ENCODE measurements at places on chromosomes 4 and X.

GRCh38 chr4:108172753-108173598 lies 4.2 kb upstream of the LEF1 start:
- no peaks in the 10 kb centered on the region for H3K4me1 ChIP-seq
- H3K36me3 ChIP-seq, result no peaks in the 10 kb centered on the region
- H3K4me3 ChIP-seq, result peak overlapping the region; percentile 56
- peak; percentile 48 for DNase-seq
- no peaks in the 10 kb centered on the region for H3K27me3 ChIP-seq
- no peak overlapping the region for H3K27ac ChIP-seq

DNA sequence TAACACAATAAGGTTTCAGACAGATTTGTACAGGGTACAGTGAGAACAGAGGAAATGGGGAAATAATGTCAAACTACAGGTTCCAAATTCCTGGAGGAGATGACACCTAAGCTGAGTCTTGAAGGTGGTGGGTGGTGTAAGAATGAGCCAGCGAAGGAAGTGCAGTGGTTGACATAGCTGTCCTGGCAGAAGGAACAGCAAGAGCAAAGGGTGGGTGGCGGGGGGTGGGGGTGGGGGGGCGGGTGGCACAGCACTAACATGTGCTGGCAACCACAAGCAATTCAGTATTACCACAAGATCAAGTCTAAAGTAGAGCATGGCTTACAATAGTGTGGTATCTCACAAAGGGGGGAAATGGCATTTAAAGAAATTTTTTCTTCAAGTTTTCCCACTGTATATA lies 13.1 kb upstream of the G3BP2 start:
- no peak overlapping the region for H3K4me3 ChIP-seq
- H3K27ac ChIP-seq, result no peak overlapping the region
- DNase-seq, result no peak
- no peaks in the 10 kb centered on the region for H3K36me3 ChIP-seq

GRCh38 chr4:133149932-133150471 lies 908 bp downstream of the PCDH10 start:
- no peaks in the 10 kb centered on the region for H3K36me3 ChIP-seq
- DNase-seq, result no peak
- H3K4me1 ChIP-seq, result no peaks in the 10 kb centered on the region
- H3K27ac ChIP-seq, result no peak overlapping the region

- H3K27me3 ChIP-seq, result no peaks in the 10 kb centered on the region
- no peak overlapping the region for H3K27ac ChIP-seq
- H3K4me1 ChIP-seq, result peaks cover 2% of the 10 kb centered on the region
- no peaks in the 10 kb centered on the region for H3K36me3 ChIP-seq
- H3K4me3 ChIP-seq, result no peak overlapping the region
Measured at GRCh38 chrX:139844884-139845283, 88.0 kb downstream of the ATP11C start.

DNA sequence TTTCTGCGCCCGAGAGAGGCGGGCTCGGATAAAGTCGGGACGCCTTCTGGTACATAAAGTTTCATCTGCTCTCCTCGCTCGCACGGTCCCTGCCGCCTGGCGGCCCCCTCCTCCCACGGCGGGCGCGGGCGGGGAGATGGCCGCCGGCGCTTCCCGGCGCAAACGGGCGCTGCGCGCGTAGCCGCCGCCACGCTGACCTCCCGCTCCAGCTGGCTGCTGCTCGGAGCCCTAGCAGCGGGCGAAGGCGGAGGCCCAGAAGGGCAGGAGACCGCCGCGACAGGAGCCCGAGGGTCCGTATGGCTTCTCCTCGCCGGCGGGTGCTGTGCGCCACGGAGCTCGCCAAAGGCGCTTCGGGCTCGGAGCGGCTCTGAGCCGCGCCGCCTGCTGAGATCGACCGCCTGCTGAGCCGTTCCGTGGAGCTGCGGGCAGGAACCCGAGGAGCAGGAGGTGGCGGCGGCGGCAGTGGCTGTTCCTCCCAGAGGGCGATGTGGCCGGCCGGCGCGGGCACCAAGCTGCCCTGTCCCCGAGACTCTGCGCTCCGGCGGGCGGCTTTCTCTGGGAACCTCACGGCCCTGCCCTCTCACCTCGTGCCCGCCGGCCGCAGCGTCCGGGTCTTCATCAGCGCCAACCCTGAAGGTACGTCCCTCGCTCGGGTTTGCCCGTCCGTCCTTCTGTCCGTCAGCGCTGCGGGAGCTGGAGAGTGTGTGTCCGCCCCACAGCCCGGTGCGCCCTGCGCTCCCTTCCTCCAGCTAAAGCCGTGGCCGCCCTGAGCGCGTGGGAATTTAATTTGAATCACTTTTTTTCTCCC lies at the start of gene NWD2:
TSS of gene NWD2 (plus strand) at position 161 of the 808 bp plus-strand sequence. CDS start at position 486, 325 bp downstream.
- no peak within 1 kb of the TSS for H3K27ac ChIP-seq
- no peaks in the 10 kb centered on the region for H3K4me1 ChIP-seq
- no peak within 1 kb of the TSS for H3K4me3 ChIP-seq
- no peaks in the 10 kb centered on the region for H3K36me3 ChIP-seq

GRCh38 chr4:39104255-39104654 lies 42.2 kb downstream of the KLHL5 start:
- peaks cover 5% of the 10 kb centered on the region for H3K36me3 ChIP-seq
- no peaks in the 10 kb centered on the region for H3K4me1 ChIP-seq
- no peak overlapping the region for H3K27ac ChIP-seq
- DNase-seq, result no peak

DNA sequence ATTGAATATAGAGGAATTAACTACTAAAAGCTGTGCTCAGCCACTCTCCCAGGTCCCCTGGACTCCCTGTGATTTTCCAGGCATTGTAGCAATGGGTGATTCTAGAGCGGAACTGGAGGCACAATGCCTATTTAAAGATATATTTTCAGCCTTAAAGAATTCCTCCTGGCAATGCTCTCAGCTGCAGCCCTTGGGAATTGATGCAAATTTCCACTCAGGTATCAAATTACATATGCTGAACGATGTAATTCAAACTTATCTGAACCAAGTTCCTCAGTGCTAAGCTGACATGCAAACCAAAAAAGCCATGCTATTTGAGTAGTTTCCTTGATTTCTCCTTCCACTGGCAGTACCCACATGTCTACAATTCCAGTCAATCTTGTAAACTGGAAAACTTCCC lies 86.3 kb upstream of the GABRA3 start:
- no peak overlapping the region for H3K4me3 ChIP-seq
- H3K27me3 ChIP-seq, result no peaks in the 10 kb centered on the region
- DNase-seq, result no peak
- no peak overlapping the region for H3K27ac ChIP-seq

DNA sequence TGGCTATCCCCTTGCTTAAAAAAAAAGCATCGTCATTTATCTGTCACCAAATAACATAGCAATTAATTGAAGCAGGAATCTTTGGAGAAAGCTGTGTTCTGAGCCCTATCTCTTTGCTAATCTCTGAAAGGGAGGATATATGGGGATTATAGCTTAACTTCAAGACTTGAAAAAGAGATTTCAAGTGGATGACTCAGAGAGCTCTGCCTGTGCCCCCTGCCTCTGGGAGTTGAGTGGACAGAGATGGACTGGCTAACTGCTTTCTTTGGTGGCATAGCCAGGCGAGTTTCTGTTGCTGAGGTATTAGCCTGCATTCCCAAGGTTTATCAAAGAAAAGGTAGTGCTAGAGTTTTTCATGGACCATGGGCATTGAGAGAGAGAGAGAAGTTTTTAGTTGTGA lies 91.6 kb downstream of the DDIT4L start:
- DNase-seq, result no peak
- H3K4me3 ChIP-seq, result no peak overlapping the region
- no peaks in the 10 kb centered on the region for H3K27me3 ChIP-seq
- no peak overlapping the region for H3K27ac ChIP-seq

- no peaks in the 10 kb centered on the region for H3K27me3 ChIP-seq
- no peak overlapping the region for H3K27ac ChIP-seq
- H3K36me3 ChIP-seq, result peaks cover 8% of the 10 kb centered on the region
- H3K4me1 ChIP-seq, result no peaks in the 10 kb centered on the region
- no peak for DNase-seq
Measured at GRCh38 chrX:53379747-53380146, 42.7 kb downstream of the SMC1A start.

DNA sequence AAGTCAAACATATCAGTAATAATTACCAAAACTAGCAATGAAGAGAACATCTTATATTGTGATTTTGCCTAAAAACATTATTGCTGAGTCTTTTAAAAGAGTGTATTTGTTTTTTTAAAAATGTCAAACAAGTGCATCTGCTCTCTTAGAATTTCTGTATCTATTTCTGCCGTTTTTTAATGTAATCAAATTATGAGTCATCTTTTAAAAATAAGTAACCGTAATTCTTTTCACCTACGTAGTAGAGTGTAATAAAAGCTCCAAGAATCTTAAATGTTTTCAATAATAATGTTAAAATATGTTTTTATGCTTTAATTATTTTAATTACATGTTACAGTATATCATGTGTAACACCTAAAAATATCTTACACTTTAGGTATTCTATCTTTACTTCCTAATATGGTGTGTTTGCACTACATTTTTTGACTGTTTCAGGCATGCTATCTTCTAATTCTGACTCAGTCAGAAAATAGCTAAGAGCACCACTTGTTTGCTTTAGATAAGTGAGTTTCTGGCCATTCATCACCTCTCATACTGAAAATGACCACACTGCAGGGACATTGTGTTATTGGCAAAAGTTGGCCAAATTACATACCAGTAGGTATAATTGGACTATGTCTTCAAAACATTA lies 368.5 kb downstream of the PCDH7 start:
- H3K27me3 ChIP-seq, result no peaks in the 10 kb centered on the region
- DNase-seq, result no peak
- no peak overlapping the region for H3K27ac ChIP-seq
- H3K4me1 ChIP-seq, result peaks cover 3% of the 10 kb centered on the region
- no peaks in the 10 kb centered on the region for H3K36me3 ChIP-seq

DNA sequence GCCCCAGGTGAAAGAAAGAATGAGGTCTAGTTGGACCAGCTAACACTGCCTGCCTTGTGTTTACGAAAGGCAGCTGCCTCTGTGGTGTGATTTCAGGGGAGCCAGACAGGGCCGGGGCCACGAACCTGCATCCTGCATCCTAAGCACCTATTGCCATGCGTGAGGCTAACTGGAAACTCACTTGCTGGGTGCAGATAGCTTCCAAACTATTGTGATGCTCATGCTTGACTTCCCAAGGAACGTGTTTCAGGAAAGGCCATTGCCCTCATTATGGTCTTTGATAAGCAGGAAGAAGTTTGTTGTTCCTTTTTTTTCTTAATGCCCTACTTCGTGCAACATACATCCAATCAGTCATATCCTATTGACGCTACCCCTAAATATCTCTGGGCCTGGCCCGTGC lies 2.3 kb upstream of the IRF2 start:
- no peak overlapping the region for H3K27ac ChIP-seq
- no peaks in the 10 kb centered on the region for H3K4me1 ChIP-seq
- no peaks in the 10 kb centered on the region for H3K27me3 ChIP-seq
- H3K4me3 ChIP-seq, result no peak overlapping the region

- H3K36me3 ChIP-seq, result no peaks in the 10 kb centered on the region
- H3K27me3 ChIP-seq, result no peaks in the 10 kb centered on the region
Measured at GRCh38 chr4:40992472-40993295, 221.7 kb downstream of the APBB2 start.

DNA sequence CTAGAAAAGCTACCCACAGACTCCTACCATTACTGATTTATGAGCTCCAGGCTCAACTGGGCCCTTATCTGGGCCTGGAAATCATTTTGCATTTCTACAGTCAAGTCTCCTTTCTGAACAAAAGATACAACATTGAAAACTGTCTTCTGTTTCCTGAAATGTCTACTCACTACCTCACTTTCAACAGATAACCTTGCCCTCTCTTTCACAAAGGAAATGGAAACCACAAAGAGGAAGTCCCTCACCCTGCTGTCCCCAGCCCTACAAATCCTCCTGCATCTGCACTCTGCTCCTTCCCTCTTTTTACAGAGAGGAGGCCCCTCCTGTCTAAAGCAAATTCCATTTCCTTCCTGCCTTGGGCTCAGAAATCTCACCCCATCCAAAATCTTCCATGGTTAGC lies 24.8 kb upstream of the CYBB start:
- H3K27ac ChIP-seq, result no peak overlapping the region
- no peaks in the 10 kb centered on the region for H3K27me3 ChIP-seq
- no peaks in the 10 kb centered on the region for H3K4me1 ChIP-seq
- H3K4me3 ChIP-seq, result no peak overlapping the region
- H3K36me3 ChIP-seq, result no peaks in the 10 kb centered on the region

DNA sequence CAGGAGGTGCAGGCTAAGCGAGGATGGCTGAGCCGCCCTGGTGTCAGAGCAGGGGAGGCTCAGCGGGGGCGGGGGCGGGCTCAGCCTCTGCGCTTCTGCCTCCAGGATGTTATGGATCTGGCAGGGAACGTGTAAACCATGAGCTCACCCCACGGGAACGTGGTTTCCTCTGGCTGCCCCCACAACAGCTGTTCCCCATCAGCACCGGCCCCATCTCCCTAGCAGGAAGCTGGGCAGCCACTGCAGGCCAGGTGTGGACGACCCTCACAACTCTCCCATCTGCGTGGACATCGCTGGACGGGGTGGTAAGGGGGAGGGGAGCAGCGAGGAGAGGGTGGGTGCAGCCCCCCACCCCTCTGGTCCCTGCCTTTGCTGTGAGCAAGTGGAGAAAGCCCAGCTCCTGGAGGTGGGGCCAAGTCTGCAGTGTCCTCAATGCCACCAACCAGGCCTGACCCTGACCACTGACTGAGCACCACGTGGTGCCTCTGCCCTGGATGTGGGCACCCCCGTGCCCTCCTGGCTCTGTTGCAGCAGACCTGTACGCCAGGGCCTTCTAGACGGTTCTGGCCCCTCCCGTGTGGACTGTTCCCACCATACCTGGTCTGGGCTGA lies 28.1 kb upstream of the SPON2 start:
- no peak overlapping the region for H3K4me3 ChIP-seq
- no peaks in the 10 kb centered on the region for H3K36me3 ChIP-seq
- H3K4me1 ChIP-seq, result no peaks in the 10 kb centered on the region
- no peaks in the 10 kb centered on the region for H3K27me3 ChIP-seq
- H3K27ac ChIP-seq, result no peak overlapping the region

GRCh38 chr4:70892086-70892769 lies 9.9 kb upstream of the MOB1B start:
- no peak overlapping the region for H3K4me3 ChIP-seq
- no peaks in the 10 kb centered on the region for H3K27me3 ChIP-seq
- H3K27ac ChIP-seq, result no peak overlapping the region
- no peak for DNase-seq
- no peaks in the 10 kb centered on the region for H3K36me3 ChIP-seq

DNA sequence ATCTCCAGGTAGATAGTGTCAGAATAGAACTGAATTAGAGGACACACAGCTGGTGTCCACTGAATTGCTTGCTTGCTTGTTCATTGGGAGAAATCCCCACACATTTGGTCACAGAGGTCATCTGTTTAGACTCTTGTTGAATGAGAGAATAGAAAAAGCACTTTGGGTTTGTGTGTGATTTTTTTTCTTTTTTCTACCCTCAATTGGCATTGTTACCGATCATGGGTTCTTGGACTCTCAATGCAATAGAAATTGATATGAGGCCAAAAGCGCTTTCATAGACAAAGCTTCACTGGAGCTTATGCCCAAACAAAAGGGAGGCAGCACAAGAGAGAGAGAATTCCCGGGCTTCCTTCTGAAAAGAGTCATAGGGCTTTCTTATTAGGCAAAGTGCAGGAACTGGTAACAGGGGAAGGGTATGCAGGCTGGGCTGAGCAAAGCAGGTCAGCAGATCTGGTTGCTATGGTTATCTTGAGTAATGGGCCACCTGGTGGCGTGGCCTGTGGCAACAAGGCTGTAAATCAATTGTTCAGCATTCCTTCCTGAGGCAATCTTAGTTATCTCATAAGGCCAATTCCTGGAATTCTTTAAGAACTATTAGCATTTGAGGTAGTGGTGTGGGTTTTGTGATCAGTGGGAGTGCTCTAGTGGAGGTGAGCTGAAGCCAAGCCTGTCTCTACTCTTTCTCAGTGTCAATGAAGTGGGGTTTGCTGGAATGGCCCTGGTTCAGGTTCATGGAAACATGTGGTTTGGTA lies 5.3 kb upstream of the GPR82 start:
- no peaks in the 10 kb centered on the region for H3K36me3 ChIP-seq
- no peak overlapping the region for H3K27ac ChIP-seq
